Pulmonary artery endothelial cell (primary cell): ENCODE measurements at places on chromosomes 4 and X. TPM values are rescaled to one million over a fixed set of nuclear protein-coding genes. Genes with fewer than 3 reads are reported as not detected.

SSX4 gene
- not detected in 2 replicates for total RNA-seq

ATP10D gene
- total RNA-seq, result 19.8 and 36.2 TPM in 2 replicates

GRCh38 chr4:5460106-5460801 lies 248.1 kb downstream of the EVC2 start:
- no peak for DNase-seq

DNA sequence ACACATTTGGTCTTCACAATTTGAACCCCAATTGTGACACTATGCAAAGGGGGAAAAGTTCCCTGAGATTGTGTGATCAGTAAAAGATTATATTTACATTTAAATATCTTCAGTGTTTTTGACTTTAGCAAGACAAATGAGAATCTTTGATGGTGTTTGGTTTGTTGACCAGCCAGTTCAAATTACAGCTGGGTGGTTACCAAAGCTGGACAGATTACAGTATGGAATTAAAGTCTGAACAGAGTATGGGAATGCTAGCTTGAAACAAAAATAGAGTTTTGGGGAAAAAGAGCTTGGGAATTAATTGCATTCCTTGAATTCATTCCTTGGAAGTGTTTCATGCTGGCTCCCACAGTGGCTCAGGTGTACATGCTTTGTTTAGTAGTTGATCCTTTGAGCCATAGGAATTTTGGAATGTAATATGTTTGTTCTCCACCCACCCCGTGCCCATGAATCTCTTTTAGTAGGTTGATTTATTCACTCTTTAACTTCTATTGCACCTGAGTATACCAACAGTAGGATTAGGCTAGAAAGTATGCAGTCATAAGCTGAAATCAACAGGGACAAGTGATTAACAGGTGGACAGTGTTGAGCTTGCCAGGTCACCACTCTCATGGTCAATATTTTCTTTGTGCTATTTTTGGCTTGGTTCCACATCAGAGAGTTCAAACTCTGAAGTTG lies 81.1 kb upstream of the HELT start:
- no peak for DNase-seq

- no peak for DNase-seq
These were observed 2.3 kb downstream of the AMMECR1 start for GRCh38 chrX:110315551-110315950.

PGAM4 gene
- total RNA-seq, result 0.14 TPM in 1 of 2 replicates, not detected in the other

DNA sequence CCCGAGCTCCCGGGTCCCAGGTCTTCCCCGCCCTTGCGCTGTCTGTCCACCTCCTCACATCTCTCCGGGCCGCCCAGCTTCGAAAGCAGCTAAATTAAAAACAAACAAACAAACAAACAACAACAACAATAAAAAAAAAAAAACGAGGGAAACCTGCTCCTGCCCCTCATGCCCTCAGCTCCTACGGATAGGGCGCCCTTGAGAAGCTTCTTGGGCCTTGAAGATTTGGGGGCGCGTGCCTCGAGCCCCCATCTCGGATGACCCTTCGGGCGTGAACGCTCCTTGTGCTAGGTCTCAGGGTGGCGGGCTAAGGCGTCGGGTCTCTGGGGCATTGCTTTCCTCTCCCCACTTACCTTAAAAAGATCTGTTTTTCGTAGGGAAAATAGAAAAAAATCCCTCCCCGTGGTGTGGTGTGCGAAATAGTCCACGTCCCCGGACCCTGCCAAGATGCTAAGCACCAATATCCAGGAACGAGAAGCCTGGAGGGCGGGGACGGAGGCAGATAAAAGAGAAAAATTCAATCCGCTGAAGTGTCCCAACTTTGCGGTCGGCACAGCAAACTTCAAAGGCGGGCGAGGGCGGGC lies 603 bp downstream of the NDNF start:
- no peak for DNase-seq

- no peak for DNase-seq
These were observed 232.2 kb upstream of the IGFBP7 start for GRCh38 chr4:57342411-57342810.

- peak; percentile 47 for DNase-seq
These were observed 249.2 kb upstream of the RPS6KA3 start for GRCh38 chrX:20515841-20516461.

DNA sequence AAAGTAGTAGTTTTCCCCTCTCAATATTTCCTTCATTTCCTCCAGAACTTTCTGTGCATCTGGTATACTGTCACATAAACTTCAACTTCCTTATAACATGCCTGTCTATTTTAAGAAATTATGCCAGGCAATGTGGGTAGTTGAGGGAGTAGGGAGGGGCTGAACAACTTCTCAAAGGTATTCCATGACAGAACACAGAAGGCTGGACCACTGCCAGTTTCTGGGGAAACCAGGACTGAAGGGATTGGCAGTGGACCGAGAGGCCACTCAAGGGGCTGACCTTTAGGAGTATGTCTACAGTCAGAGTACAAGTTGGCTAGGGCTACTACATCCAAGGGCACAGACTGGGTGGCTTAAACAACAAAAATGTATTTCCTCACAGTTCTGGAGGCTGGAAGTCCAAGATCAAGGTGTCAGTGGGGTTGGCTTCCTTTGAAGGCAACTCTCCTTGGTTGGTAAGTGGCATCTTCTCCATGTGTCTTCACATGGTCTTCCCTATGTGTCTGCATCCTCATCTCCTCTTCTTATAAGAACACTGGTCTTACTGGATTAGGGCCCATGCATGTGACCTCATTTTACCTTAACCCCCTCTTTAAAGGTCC lies 6.9 kb downstream of the SH3RF1 start:
- no peak for DNase-seq

DNA sequence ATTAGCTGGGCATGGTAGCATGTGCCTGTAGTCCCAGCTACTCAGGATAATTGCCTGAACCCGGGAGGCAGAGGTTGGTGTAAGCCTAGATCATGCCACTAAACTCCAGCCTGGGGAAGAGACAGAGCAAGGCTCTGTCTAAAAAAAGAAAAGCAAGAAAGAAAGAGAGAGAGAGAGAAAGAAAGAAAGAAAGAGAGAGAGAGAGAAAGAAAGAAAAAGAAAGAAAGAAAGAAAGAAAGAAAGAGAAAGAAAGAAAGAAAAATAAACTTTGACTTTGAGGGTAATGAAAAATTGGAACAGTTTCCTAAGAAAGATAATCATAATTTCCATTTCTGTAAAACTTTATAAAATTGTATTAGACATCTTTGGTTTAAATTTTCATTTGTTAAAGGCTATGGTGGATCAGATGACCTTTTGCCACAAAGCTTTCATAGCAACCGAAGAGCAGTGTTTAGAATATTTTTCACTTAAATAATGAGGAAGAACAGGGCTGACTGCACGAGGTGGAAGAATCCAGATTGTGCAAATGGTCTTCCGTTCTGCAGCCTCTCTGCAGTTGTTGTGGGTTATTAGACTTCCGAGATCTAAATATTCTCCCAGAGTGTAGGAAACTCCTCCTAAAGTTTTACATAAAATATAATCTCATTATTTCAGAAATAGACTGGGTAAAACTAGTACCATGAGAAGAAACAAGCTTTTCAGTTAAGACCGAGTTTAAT lies 55.9 kb downstream of the RBM47 start:
- no peak for DNase-seq

DNA sequence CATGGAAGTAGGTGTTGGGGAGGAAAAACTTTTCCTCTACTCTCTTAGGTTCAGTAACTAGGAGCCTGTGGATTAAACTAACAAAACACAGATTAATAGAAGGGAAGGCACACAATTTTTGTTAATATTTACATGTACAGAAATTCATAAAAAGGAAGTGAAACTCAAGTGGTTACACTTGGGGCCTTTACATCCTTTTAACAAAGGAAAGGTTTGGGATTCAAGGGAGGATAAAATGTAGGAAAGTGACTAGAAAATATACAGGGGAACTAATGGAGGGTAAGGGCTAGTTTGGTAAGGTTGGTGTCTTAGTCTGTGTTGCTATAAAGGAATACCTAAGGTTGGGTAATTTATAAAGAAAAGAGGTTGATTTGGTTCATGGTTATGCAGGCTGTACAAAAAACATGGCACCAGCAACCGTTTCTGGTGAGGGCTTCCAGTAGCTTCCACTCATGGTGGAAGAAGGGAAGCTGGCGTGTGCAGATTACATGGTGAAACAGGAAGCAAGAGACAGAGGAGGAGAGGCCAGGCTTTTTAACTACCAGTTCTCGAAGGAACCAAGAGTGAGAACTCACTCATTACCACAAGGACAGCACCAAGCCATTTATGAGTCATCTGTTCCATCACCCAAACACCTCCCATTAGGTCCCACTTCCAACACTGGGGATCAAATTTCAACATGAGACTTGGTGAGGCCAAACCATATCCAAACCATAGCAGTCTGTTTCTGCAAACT lies 124.4 kb downstream of the CHRDL1 start:
- no peak for DNase-seq

DNA sequence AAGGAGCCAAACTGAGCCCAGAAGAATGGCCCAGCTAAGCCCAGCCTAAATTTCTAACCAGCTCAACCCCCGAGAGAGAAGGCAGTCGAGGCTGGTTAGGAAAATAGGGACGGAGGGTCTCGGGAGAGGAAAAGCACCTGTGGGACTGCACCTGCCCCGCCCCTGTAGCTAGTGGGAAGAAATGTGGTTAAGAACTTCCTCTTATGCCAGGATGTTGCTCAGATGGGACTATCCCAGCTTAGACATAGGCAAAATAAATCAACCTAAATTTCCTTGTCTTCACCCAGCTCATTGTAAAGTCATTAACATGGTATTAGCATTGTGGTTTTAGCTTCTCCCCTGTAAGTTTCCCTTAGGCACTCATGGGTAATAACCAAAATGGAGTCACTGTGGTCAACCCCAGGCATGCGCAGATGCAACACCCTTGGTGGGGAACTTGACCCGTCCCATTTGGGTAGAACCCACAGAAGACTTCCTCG lies 86.8 kb downstream of the ZNF718 start:
- no peak for DNase-seq

- no peak for DNase-seq
These were observed 169.7 kb upstream of the SH3RF1 start for GRCh38 chr4:169440446-169440845.

DNA sequence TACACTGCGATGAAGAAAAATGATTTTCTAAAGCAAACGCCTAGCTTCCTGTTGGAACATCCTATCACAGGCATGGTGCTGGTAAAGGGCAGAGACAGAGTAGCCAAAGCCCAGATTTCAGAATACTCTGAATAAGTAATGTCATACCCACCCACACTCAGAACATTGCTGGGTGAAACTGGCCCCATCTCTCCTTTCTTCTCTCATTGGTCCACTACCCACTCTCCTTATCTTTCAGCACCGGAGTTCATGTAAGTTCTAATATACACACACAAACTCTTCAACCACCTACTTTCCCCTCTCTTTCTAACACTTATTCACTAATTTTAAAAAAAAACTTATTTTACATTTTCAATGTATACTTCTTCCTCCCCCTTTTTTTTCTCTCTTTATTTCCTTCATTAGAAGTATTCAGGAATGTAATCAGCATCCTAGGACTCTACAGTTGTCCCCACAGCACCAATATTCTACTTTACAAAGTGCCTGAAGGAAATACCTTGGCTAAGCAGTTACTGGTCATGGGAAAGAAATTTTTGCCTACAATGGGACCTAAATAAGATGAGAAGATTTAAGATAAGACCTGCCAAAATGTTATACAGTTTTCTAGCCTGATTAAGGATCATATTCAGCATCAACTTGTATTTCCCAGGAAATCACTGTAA lies 63.0 kb downstream of the SEC24D start:
- no peak for DNase-seq

ATP1B4 gene
- total RNA-seq, result not detected in 2 replicates

GRCh38 chrX:49058794-49059193 lies at the start of gene CCDC120:
CCDC120 (plus strand) TSS chrX:49058999; CDS start chrX:49062042, 3,043 bp downstream.
- DNase-seq, result no peak

GRCh38 chr4:99215521-99215920 lies 3.5 kb downstream of the ADH6 start:
- no peak for DNase-seq

GRIA2 gene
- total RNA-seq, result 0.07 TPM in 1 of 2 replicates, not detected in the other

GRCh38 chr4:161321706-161322105 lies 842.1 kb downstream of the FSTL5 start:
- no peak for DNase-seq

DNA sequence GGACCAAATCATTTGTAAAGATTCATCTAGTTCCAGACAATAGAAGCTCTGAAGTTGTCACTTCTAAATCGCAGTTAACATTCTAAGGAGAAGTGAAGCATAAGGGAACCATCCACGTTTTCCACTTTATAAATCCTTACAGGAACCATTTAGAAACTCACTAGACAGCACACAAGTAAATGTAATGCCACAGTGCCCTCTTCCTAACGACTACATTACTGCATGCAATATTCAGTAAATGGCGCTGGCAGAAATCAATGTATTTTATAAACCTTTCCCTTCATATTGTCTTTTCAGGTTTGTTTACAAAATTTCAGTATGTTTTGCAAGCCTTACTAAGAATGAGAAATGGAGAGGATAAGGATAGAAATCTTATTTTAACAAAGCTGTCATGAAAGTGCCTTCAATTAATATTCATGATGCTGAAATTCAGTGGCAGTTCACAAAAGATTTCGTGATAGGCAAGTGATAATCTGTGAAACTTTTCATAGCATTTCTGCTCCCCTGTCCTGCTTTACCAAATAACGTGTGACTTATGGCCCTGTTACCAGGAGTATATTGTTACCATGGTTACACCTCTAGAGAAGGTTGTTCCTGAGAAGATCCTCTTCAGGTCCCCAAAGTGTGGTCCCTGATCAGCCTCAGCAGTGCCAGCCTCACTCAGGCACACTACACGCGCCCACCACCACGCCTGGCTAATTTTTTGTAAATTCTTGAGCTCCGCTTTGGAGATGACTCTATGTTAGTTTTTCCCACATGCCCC lies 54.2 kb downstream of the TMA16 start:
- DNase-seq, result peak; percentile 19

TRIM2 gene
- 12.7 and 27.1 TPM in 2 replicates for total RNA-seq

DNA sequence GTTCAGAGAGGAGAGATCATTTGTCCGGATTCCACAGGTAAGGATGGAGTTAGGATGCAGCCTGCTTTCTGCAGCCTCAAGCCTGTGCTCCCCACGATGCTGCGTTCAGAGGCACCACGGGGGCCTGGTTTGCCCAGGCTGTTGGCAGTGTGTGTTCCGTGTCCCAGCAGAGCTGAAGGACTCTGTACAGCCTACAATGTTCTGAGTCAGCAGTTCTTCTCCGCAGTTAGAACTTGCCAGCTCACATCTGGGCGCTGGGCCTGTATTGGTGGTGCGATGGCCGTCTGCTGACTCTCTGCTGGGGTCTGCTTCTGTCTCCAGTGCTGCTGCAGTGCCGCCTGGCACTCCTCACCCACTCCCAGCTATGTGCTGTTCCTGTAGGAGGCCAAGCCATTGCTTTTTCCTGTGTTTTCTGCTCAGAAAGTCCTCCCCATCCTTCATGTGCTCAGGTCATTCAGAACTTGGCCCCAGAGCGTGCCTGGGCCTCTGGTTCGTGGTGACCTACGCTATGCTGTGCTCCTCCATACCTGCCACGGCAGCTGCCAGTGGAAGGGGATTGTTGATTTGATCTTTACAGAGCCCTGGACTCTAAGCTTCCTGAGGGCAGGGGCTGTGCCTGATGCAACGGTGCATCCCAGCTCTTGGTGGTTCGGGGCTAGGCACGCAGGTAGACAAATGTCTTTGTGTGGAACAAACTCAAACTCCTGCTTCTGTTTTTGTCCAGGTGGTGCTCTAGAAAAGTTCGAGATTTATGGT lies 42.6 kb upstream of the TADA2B start:
- no peak for DNase-seq
